ENCODE measurements at places on chromosomes 12 and 14.
A peak's percentile ranks its signal among the peaks of the same experiment; 100 is the strongest.

GRCh38 chr12:125183187-125184067 lies 118.2 kb downstream of the AACS start:
- peak; percentile 62 for DNase-seq

- DNase-seq = no peak
Measured at GRCh38 chr12:62146318-62146717, 113.9 kb upstream of the USP15 start.

DNA sequence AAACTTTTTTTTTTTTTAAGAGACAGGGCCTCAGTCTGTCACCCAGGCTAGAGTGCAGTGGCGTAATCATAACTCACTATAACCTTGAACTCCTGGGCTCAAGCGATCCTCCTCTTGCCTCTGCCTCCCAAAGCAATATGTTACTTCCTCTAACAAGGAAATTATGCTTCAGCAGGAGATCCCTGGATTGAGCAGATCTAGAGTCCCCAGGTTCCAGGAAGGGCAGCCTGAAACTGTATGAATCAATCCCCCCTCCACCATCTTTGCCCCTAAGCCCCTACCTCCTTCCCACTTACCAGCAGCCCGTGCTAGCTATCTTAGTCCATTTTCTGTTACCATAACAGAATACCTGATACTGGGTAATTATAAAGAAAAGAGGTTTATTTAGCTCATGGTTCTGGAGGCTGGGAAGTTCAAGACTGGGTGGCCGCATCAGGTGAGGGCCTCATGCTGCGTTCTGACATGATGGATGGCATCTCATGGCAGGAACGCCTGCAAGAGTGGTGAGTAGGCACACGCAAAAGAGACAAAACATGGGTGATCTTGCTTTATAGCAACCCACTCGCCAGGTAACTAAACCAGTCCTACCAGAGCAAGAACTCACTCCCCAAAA lies 5.0 kb downstream of the TAMALIN start:
- DNase-seq = no peak

- DNase-seq = no peak
Measured at GRCh38 chr12:32574585-32574984, 104.5 kb upstream of the DNM1L start.

DNA sequence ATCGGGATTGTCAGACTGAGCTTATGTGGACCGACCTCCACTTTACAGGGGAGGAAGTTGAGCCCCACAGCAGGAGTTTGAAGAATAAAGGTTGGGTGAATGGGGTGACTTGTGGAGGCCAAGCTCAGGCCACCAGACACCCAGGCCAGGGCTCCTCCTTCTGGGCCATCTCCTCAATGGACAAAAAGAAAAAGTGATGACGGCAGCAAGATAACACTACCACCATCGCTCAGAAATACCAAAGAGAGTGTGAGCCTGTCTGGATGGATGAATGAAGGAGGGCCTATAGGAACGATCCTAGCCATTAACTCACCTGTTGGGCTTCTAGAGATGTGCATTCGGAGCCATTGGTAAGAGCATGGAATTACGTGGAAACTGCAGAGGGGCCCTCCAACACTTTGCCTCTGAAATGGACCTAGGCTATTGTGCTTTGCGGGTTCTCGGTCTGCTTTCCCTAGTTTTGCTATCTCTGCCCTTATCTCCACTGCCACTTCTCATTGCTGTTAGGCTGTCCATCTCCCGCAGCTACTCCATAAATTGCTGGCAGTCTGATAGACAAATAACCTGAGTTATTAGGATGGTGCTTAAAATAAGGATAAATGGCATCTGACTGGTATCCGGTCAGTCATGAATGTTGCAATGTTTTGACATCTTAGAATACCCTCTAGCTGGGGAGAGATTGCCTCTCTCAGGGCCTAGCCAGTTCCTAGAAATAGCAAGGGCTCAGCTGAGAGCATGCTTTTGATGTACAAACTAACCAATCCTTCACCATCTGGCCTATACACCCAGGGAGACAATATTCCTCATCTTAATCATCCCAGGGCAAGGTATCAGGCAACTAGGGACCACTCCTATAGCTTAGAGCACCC lies 9.6 kb upstream of the PLEK2 start:
- no peak for DNase-seq

- DNase-seq = no peak
Measured at GRCh38 chr12:21370845-21371449, 1.8 kb upstream of the IAPP start.

DNA sequence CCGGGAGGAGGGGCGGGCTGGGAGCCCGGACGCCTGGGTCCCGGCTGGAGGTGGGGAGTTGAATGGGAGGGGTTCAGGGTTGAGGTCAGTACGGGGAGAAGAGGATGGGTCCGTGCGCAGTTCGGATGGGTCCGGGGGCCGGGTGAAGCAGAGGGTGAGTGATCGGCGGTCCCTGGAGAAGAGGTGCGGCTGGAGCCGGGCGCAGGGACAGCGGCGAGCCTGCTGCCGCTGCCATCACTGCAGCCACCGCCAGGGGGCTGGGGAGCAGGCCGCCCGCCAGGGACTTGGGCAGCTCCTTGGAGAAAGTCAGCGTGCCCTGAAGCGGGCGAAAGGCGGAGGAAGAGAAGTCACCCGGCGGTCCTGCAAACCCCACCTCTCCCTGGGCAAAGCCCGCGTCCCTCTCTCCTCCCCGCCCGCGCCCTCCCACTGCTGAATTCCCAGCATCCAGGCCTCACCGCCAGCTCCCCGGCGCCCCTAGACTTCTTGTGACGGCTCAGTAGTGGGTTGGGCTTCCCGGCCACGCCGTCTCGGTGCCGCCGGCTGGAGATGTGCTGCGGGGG lies 6.0 kb upstream of the GPR84 start:
- DNase-seq = peak; percentile 12

DNA sequence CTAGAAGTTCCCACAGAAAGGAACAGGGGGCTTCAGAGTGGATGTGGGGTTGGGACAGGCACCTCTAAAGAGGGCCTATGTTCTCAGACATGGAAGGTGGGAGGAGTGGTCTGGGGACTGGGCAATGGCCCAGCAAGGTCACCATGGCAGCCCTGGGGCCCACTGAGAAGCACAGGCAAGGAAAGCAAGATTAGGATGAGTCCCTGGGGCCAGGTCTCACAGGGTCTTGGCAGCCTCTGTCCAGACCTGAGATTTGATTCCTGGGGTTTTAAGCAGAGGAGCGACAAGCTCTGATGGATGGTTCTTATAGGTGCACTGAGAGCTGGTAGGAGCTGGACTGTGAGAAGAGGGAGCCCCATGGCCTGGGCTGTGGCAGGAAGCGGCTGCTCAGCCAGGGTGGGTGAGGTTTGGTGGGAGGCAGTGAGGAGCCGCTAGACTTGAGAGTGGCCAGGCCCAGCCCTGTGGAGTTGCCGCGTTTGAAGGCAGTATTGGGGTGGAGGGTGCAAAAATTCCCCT lies 44.0 kb downstream of the DLK1 start:
- no peak for DNase-seq

DNA sequence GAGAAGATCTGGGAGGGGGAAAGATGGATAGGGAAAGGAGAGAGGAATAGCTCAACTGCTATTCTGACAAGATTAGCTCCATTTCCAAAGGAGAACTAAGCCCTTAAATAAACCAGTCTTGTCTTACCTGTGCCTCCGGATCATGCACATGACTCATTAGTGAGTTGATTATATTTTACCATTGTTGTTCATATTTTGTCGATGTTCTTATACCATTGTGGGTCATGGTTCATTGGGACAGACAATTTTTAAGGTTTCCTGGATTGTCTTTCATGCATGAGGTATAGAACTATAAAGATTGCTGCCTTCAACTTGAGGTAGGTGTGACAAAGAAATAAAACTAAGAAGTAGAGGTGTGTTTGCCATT lies 243.0 kb upstream of the ATP2B1 start:
- no peak for DNase-seq

DNA sequence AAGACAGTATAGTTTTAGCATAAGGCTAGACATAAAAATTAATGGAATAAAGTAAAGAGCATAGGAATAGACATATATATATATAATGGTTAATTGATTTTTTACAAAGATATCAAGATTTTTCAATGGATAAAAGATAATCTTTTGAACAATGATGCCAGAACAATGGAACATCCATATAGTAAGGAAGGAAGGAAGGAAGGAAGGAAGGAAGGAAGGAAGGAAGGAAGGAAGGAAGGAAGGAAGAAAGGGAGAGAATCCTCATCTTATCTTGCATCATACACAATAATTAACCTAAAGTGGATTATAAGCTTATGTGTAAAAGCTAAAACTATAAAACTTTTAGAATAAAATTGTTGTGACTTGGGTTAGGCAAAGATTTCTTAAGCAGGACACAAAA lies 9.8 kb upstream of the NELL2 start:
- no peak for DNase-seq

DNA sequence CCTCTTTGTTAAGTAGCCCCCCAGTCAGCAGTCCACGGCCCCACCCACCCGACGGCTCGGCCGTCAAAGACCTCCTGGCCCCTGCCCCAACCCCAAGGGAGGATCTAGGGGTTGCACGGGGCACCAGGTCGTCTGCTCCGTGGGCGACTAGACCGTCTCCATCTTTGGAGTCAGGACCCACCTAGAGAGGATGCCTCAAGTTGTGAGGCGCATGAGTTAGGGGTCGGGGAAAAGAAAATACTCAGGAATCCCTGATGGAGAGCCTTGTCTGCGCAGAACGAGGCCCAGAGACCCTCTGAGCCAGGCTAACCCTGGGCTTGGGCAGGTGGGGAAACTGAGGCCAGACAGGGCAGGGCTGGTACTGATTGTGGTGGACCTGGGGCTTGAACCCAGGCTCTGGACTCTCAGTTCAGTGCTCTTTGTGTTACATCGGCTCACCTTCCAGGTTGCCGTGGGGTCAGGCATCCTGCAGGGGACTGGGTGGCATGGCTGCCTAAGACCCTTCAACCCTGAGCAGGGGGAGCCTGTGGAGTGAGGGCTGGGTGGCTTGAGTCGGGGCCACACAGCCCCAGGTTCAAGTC lies 839 bp downstream of the OTUB2 start:
- DNase-seq = no peak

DNA sequence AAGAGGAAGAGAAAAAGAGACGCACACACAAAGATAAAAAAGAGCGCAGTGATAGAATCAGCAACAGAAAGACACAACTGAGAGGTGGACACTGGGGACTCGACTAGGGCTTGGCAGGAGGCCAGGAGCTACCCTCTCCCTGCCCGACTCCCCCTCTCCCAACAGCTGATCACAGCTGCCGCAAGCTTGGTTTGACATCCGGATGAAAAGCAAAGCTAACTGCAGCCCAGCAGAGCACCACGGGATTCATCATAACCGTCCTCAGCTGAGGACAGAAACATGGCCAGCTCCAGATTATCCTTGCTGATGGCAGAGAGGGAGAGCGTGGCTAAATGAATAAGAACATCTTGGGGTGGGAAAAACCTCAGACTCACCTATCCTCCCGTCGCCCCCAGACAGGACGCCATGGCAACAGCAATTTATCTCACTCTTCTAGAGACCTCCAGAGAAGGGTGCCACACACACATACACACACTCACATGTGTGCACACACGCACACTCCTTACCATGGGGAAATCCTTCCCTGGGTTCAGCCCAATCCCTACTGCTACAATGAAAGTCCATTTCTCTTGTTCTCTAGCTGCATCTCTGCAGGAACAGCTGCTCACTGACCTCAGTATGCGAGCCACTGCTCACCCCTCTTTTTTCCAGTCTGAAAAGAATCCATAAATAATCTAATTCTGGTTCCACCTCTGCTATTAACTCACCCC lies 135.3 kb downstream of the NTF3 start:
- no peak for DNase-seq

DNA sequence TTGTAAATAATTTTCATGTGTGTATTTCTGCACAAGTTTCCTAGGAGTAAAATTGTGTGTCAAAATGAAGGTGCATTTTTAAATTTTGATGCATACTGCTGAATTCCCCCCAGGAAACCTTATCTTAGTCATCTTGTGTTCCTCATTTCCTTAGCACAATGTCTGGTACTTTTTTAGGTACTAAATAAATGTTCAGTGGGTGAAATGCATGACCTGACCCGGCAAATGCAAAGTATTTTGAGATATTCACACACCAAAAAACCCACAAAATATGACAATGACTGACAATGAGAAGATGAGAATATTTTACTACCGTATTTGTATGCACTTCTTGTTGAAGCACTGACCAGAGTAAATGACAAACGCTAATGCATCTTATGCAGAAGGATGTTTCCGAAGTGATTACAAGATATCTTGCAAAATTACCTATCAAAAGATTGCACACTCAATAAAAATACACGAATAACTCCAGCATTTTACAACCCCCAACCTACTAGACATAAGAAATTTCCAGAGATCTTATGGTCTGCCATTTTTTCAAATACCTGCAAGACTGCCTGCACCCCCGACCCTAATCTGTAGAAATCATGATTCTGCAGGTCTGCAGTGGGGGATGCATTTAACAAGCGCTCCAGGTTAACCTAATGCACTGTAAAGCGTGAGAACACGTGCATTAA lies 895 bp upstream of the PRKAB1 start:
- DNase-seq = no peak

- DNase-seq = no peak
Measured at GRCh38 chr14:55340482-55340881, 69.3 kb downstream of the FBXO34 start.

GRCh38 chr12:33628087-33628486 lies 188.5 kb upstream of the SYT10 start:
- DNase-seq = no peak

- no peak for DNase-seq
Measured at GRCh38 chr12:110857528-110857927, 10.7 kb downstream of the CCDC63 start.

DNA sequence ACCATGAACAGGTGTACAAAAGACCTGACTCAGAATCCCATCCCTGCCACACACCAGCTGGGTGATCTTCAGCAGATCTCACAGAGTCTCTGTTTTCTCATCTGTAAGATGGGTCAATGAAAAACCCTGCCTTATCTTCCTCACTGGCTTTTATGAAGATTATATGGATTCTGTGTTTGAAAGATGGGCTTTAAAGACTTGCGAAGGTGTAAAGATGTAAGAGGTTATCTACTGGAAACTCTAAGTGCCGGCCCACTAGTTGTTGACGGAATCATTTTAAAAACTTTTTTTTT lies 15.3 kb upstream of the ANKRD33 start:
- no peak for DNase-seq

- DNase-seq = no peak
Measured at GRCh38 chr12:108784270-108784669, 53.0 kb upstream of the CORO1C start.

DNA sequence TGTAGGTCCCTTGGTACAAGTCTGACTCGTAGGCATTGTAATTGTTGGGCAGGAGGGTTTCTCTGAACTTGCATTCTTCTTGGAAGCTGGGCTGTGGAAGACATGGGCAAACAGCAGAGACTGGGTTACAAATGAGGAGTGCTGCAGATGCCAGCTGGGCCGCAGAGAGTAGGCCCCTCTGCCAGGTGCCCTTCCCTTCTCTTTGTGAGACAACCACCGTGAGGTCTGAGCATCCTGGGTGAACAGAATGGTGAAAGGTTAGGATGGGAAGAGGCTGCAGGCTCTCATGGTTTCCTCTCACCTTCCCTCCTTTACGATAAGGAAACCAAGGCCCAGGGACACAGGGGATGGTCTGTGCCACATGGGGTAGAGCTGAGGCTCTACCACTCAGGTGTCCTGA lies 11.3 kb downstream of the FGF6 start:
- no peak for DNase-seq

- DNase-seq = no peak
Measured at GRCh38 chr12:4275016-4275869, 1.7 kb downstream of the CCND2 start.

GRCh38 chr12:27622436-27623195 lies 73.6 kb upstream of the REP15 start:
- DNase-seq = no peak
